ENCODE measurements at places on chromosomes 1 and 21. TPM values are rescaled to one million over a fixed set of nuclear protein-coding genes. Genes with fewer than 3 reads are reported as not detected.

Gene LAX1
- 20.4 TPM for total RNA-seq

Gene ETV3L
- total RNA-seq: not detected

Gene CHI3L2
- 13.8 TPM for total RNA-seq

DNA sequence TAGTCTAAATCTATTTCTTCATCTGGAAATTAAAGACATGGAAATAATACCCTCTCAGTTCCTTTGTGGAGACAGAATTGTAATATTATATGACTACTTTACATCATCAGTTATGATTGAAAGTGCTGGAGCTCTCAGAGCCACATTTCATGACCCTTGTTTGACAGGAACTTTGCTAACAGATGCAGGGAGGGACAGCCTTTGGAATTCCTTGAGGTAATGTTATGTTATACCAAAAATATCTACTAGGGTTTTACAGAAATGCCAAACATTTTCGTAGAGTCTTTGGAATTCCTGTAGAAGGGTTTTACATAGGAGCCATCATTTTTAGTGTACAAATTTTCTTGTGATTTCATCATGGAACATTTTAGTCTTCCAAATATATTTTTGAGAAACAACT is 57.4 kb upstream of the ADAMTS5 start:
- no peak for DNase-seq

DNA sequence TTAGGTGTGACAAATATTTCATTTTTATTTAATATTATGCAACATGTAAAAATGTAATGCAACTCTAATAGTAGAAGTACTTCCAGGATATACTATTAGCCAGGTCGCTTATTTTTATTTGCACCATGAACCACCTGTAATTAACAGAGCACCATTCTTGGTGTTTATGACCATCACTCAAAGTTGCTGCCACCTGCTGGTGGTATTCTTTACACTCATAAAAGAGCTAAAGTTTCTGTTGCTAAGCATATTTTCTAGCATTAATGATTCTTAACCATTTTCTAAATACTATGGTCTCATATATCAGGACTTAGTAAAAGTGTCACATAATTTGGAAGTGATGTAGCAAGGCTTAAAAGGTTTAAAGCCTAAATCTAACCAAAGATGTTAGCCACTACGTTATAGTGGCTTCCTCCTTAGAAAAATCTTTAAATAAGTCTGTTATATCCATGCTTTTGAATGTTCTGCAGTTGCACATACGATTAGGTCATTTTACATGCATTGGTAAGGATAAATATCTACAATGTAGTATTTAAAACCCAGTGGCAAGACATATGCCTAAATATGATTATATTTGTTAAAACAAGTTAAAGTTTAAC is 244.5 kb downstream of the NEGR1 start:
- DNase-seq: no peak

- no peak for DNase-seq
Measured at GRCh38 chr1:95072117-95072516, 634 bp downstream of the ALG14 start.

DNA sequence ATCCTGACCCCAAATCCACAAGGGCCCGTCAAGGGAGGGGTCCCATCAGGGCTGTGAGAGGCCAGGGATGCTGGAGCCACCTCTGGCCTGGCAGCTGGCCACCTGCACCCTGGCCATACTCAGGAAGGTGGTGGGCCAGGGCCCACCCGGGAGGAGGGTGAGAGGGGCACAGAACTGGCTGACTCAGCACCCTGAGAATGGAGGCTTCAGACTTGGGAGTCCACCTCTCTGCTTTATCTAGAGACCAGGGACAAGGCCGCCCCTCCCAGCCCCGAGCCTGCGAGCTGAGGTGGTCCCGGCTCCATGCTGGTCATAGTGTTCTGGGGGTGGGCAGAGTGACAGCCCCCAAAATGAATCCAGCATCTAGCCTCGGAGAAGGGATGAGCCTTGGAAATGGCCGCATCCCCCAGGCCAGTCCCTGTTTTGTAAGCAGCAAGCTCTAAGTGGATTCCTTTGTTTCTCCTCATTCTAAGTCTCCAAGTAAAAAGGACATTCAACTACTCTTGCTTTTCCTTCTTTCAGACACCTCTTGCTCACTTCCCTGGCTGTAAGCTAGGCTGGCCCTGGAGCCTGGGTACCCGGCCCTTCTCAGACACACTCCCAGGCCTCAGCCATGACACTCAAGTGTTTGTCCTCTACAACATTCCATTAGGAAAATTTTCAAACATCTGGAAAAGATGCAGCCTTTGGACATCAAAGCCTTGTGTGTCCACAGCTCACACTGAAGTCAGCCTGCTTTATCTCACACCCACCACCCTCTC is 12.3 kb downstream of the WNT3A start:
- DNase-seq: no peak
